GM12891 (cell line): ENCODE measurements at places on chromosomes 4 and X.
A peak's percentile ranks its signal among the peaks of the same experiment; 100 is the strongest.

GRCh38 chrX:129777218-129778030 is 2.3 kb upstream of the SASH3 start:
- DNase-seq = no peak

GRCh38 chrX:136259543-136259942 is 8.3 kb upstream of the MAP7D3 start:
- DNase-seq = no peak

DNA sequence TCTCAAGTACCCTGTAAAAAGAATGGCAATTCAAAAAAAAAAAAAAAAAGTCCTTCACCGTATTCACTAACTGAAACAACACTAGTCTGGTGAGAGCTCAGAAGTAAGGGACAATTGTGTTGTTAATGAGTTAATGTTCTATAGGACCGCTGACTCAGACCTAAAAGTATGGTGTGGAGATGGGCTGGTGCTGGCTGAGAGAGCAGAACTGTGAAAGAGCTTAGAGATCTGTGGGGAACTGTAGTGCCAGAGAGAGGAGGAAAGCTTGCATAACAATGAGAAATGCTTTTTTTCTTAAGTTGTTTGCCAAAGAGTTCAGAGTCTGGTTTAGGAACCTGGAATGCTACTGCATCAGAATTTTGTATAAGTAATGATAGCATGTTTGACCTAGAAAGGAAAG is 65.1 kb downstream of the LHFPL1 start:
- DNase-seq = no peak

DNA sequence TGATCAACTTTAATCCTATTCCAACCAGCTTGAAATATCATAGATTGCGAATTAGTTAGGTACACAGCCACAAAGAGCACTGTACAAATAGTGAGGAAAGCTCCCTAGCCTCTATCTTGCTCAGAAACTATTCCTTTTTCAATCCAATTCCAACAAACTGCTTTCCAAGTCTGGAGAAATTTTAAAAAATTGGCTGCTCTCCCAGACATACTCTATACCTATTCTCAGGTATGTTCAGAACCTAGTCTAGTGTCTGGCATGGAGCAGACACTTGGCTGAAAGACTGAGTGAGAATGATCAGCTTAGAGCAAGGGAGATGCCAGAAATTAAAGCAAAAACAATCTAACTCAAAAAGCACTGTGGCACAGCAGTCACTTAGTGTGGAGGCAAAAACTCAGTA is 105.9 kb downstream of the SLC10A7 start:
- no peak for DNase-seq

DNA sequence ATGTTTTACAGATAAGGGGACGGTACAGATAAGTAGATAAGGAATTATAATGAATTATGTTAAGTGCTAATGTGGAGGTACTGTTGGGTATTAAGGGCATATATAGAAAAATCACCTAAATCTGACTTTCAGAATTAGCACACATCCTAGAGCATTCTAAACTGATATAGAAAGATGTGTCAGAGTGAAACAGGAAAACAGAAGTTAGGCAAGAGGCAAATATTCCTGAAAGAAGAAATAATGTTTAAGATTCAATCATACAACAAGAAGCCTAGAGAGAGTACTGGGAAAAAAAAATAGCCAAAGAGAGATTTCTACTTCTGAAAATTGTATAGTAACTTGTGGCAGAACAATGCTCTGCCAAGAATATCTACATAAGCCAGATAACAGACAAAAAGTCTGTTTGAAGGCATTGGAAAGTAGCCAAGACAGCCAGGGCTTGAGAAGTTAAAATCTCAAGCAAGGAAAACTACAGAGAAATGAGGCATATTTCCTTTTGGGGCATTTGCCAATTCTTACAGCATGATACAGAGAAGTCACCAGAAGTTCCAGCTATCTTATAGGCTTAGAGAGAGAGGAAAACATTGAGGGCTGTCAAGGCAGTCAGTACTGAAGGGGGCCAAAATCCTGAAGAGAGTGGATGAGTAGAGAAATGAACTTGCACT is 646.0 kb downstream of the RPA4 start:
- DNase-seq = no peak

GRCh38 chr4:141127884-141128283 is 5.4 kb downstream of the RNF150 start:
- DNase-seq = no peak

DNA sequence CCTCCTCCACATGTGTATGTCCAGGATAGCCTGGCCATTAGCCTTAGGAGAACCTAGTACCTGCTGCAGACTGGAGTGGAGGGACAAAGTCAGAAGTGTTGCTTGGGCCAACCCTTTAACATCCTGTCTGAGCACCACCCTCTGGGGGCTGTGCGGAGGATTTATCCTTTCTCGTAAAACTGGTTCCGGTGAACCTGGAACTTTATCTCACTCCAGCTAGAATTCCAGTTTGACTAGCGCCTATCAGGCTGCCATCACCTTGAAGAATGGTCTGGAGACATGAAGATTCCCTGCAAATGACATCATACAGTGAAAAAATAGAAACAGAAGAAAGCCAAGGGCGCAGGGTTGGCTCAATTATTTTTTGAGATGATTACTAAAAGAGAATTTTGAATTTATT is 4.0 kb downstream of the TCEAL8 start:
- DNase-seq = no peak

DNA sequence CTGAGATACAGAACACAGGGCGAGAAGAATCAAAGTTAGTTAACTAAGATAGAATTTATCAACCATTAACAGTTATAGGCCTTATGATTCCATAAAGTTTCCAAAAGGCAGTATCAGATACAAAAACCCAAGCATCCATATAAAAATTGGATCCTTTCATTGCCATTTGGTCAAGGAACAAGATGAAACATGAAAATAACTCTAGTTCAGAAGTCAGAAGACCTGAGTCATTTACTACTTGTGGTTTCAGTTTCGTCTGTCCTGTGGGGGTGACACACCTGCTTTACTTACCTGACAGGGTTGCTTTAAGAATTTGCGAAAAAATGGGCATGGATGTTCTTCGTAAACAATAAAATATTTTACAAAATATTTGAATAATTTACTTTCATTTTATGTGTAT is 130.8 kb downstream of the ANAPC10 start:
- no peak for DNase-seq

GRCh38 chr4:41257257-41257901 is 651 bp downstream of the UCHL1 start:
- DNase-seq = peak; percentile 44

DNA sequence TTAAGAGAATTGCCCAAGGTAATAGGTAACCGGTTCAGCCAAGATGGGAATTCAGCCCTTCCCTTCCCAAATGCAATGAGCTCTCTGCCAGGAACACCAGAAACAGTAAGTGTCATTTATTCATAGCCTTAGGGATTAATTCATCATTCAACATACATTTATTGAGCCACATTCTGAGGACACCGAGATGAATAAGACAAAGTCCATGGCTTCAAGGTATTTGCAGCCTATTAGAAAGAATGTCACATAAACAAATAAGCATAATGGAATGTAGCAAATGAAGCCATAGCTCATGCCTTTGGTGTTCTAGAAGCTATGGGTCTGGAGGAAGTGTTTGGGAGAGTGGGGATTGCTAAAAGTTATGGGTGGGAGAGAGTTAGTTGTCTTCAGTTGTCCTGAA is 6.3 kb upstream of the TAB3 start:
- DNase-seq = no peak

DNA sequence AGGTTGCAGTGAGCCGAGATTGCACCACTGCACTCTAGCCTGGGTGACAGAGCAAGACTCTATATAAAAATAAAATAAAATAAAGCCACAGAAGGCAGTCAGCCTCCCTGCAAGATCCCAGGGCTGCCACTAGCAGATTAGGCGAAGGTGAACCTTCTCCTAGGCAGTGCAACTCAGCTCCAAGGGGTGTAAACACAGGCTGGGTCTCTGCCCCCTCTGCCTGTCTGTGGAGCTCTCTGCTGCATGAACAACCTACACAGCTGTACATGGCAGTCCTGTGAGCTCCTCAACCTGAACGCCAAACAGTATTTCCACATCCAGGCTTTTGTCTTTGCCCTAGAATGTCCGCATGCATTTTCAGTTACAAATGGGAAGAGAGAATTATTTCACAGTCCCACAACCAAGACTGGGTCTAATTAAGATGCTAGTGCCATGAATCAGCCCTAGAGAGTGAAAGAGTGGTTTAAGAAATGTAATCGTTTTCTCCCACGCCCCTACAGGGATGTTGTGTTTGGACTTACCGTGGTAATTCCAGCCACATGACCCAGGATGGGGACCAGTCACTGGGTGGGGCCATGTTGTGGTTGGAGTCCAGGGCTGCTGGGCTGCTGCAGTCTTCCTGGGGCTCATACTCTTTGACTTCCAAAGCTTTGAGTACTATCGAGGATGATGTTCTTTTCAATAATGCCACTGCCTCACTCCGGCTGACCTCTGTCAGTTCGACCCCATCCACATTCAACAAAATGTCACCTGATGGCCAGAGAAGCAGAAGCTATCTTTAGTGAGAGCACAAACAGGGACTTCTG is 99.0 kb downstream of the FIP1L1 start:
- DNase-seq = no peak

DNA sequence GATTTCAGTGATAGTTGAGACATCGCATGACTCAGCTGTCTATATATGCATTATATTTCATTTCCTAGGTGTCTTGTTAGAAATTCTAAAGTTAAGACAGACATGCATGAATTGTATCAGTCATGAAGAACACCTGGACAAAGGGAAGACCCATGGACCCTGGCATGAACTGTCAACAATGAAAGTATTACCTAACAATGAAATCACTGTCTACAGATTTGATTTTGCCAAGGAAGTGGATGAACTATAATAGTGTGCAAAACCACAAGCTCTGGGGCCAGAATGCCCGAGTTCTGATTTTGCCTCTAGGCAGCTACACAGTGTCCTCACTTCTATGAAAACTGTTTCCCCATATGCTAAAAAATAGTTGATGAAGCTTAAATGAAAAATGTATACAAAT is 386.1 kb downstream of the NLGN4X start:
- DNase-seq = no peak

DNA sequence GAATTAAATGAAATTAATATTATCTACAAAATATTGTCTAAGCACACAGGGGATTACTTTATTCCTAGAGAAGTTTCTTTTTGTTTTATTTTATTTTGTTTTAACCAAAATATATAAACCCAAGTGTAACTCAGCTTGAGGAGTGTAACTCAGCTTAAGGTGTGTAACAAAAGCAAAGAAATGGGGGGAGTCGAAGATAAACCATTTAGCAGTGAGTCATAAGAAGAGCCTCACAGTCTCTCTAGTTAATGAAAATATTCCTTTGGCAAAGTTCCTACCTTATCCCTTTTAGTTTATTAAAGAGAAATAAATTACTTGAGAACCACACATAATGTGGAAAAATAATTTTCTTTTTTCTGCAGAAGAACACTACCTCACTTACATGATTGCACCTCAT is 261.8 kb downstream of the KCTD8 start:
- no peak for DNase-seq

- DNase-seq = no peak
These were observed 21.4 kb downstream of the NKX6-1 start for GRCh38 chr4:84477738-84478137.

GRCh38 chr4:6546681-6547447 is 28.1 kb upstream of the MAN2B2 start:
- DNase-seq = peak; percentile 50

DNA sequence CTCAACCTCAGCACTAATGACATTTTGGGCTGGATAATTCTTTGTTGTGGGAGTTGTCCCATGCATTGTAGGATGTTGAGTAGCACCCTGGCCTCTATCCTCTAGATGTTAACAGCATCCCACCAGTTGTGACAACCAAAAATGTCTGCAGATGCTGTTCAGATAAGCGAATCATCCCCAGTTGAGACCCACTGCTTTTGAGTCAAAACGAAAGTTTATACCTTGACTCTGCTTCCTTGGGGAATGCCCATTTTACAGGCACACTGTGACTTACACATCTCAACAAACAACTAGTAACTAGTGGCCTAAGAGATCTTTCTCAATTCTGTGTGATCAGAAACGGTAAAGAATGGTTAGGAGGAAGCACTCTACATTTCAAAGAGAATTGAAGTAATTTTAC is 37.0 kb downstream of the SEPSECS start:
- no peak for DNase-seq

DNA sequence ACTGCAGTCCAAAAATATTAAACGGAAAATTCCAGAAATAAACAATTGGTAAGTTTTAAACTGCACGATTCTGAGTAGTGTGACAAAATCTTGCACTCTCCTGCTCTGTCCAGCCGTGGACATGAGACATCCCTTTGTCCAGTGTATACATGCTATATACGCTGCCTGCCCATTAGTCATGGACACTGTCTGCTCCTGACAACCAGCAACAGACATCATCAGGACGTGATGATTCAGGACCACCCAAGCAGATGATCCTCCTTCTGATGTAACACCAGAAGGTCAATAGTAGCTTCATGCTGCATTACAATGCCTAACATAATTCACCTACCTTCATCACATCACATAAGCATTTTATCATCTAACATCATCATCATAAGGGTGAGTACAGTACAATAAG is 36.3 kb downstream of the ATRX start:
- no peak for DNase-seq

DNA sequence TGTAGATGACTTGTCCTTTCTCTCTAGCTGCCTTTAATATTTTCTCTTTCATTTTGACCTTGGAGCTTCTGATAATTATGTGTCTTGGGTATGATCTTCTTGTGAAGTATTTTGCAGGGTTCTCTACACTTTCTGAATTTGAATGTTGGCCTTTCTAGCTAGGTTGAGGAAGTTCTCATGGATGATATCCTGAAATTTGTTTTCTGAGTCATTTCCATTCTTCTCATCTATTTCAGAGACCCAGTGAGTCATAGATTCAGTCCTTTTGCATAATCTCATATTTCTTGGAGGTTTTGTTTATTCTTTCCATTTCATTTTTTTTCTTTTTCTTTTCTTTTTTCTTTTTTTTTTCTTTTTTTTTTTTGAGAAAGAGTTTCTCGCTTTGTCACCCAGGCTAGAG is 585.7 kb upstream of the PABPC4L start:
- DNase-seq = no peak

GRCh38 chr4:24071612-24072372 is 181.9 kb upstream of the PPARGC1A start:
- DNase-seq = no peak

- DNase-seq = no peak
These were observed 1.5 kb upstream of the EDNRA start for GRCh38 chr4:147479376-147479775.

GRCh38 chrX:10014462-10015354 is 47.5 kb downstream of the CLDN34 start:
- peak; percentile 67 for DNase-seq

GRCh38 chr4:107283587-107284559 is 247.8 kb upstream of the DKK2 start:
- DNase-seq = no peak

- DNase-seq = no peak
These were observed 273.8 kb downstream of the GASK1B start for GRCh38 chr4:157898836-157899605.

DNA sequence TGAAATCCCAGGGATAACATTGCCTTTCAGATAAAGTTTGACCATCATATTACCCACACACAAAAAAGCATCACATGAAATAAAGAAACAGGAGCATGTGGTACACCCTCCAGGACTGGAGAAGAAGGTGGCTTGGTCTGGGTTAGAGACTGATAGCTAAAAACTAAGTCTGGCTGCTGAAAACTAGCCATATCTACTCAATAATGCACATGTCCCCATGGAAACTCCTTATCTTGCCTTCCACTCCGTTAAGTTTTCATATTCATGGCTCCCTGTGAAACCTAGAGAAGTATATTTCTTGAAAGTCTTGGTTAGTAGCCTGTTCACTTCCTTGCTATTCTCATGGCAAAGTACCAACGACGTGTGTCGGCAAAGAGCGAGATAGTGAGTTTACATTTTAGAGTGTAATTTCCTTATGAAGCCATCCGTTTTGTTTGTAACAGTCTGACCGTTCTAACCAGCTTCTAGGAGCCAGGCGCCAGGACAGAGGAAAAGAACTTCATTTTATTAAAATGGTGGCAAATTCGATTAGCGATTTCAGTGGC is 6.7 kb upstream of the DCTD start:
- no peak for DNase-seq
